Fibroblast of the aortic adventitia (primary cell): ENCODE measurements at places on chromosomes 2 and 18.

- peak; percentile 39 for DNase-seq
Measured at GRCh38 chr2:11330457-11331142, 13.8 kb downstream of the ROCK2 start.

GRCh38 chr2:127012868-127013267 is 94.1 kb downstream of the BIN1 start:
- DNase-seq: peak; percentile 29

DNA sequence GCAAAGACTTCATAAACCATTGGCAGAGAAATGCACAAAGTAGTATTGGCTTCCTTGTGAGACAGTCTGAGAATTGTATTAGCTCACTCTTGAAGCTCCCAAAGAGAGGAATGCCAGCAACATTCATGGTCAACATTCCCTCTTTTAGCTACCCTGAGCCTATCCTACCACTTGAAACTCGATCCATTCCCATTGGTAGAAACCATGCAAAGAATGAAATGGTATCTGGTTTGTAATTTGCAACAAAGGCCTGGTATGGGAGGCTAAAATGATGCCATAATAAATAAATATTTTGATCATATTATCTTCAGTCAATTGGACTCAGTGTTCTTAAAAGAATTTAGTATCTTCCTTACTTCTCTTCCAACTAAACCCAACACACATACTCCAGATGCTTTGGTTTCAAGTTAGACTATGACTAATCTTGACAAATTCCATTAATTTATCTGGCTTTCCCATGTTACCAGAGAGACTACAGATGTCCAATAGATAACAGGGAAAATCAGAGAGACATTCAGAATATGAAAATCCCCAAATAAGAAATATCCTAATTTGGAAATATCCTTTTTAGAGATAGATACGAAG is 102.9 kb downstream of the DHRS9 start:
- DNase-seq: no peak

DNA sequence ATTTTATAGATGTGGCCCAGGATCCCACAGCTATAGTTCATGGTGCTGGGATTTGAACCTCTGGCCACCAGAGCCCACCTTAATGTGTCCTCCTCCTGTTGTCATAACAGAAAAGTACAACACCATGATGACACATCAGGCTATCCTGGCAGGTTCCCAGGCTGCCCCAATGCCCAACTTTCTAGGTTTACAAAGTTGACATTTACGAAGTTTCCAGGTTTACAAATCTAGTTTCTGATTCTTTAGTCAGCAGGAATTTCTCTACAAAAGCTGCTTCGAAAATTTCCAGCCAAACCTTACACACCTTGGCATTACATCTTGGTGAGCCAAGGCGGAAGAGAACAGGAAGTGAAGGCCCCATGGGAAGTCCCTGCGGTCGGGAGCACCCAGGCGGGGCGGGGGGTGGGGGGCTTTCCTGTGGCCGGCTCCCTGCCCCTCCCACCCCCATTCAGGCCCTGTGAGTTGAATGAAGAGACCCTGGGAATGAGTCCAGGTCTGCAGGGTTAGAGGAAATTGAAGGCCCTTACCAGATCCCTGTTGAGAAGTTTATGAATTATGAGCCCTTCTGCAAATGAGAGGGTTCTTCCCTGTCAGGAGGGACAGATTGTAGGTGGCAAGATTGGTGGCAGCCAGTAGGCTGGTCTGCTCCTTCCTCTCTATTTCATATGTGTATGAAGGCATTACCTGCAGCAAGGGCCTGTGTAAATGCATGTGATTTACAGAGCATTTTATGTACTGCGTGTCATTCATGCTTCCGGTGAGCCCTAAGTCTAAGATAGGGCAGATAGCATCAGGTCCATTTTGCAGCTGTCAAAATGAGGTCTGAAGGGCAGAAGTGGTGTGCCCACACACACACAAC is 11.1 kb upstream of the IL1RN start:
- DNase-seq: peak; percentile 29

DNA sequence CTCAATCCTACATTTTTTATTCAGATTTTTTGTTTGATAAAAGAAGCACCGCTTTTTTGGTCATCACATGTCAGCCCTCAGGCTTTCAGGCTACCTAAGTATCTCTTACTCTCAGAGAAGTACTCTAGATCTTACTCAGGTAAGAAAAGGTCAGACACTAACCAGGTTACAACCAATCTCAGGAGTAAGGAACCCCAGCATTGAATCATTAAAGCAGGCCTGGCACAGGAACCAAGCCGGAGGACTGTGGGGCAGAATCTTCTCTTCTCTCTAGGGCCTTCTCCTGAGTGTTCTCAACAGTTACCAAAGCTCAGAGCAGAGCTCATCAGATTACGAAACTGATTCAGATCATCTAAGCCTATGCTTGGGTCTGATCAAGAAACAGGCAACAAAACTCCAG is 28.2 kb downstream of the RBMS1 start:
- no peak for DNase-seq

DNA sequence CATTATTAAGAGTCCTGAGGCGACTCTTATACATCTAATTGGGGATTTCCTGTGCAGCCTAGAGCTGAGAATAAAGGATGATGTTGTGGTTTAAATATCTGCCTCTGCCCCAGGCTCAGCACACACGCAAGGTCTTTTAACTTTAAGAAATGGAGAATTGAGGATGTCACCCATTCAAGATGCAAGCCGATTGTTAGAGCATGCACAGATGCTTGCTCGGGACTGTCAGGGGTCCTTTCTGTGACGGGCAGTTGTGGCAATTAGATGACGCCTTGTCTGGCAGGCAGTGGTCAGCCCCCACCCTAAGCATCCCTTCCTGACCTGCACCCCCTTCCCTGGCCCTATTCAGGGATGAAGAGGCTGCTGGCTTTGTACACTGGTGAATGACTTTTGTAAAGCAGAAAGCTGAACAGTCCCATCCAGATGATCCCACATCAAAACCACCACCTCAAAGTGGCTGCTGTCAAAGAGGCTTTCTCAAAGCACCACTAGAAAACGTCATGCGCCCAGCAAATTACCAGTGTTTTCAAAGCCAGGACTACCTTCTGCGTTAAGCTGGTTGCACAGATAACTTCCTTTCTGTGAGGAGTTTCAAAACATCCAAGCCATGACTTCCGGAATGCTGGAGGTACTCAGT is 23.7 kb downstream of the FAM178B start:
- no peak for DNase-seq

- peak; percentile 14 for DNase-seq
Measured at GRCh38 chr18:50507120-50507590, 52.7 kb upstream of the MAPK4 start.

GRCh38 chr2:196239622-196240587 is 68.5 kb upstream of the STK17B start:
- peak; percentile 77 for DNase-seq

GRCh38 chr2:224209555-224210285 is 170.6 kb upstream of the SERPINE2 start:
- DNase-seq: no peak

- peak; percentile 95 for DNase-seq
Measured at GRCh38 chr2:38190542-38191218, 114.7 kb upstream of the CYP1B1 start.

DNA sequence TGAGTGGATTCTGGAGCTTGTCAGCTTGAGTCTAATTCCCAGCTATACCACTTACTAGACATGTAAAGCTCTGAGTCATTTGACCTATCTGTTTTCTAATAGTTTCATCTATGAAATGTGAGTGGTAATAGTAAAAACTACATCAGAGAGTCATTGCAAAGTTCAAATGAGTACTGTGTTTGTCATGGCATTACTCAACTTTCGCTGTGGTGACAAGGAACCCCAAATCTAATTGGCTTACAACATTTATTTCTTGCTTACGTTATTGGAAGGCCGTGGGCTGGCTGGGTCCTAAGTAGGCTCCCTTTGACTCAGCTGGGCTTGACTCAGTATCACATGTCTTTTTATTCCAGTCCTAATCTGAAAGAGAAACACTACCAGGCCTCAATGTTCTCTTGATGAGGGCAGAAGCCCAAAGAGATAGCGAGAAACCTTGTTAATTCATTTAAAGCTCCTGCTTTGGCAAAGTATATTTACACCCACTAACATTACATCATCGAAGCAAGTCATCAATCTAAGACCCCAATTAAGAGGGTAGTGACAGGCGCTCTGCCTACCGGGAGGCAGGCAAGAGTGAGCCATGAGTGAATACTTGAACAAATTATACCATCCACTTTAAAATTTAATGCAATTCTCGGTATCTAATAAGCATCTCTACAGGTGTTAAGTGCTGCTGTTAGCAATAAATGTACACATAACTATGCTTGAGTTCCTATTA is 431.8 kb upstream of the SPHKAP start:
- peak; percentile 88 for DNase-seq

DNA sequence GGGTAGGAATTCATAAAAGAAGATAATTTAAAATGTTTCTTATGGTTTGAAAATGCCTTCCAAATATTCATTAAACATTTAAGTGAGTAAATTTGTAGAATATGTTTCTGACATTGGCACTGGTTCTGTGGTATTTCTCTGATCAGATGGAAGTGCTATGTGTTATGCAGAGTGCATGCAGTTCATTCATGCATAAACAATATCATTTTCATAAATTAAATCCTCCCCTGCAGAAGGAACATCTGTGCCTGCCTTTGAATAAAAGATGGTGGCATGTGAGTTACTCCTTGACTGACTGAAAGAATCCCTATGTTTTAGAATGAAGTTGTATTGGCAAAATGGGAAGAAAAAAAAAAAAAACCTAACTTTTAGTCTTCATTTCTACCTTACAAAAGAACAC is 5.9 kb downstream of the NEUROD1 start:
- DNase-seq: no peak

DNA sequence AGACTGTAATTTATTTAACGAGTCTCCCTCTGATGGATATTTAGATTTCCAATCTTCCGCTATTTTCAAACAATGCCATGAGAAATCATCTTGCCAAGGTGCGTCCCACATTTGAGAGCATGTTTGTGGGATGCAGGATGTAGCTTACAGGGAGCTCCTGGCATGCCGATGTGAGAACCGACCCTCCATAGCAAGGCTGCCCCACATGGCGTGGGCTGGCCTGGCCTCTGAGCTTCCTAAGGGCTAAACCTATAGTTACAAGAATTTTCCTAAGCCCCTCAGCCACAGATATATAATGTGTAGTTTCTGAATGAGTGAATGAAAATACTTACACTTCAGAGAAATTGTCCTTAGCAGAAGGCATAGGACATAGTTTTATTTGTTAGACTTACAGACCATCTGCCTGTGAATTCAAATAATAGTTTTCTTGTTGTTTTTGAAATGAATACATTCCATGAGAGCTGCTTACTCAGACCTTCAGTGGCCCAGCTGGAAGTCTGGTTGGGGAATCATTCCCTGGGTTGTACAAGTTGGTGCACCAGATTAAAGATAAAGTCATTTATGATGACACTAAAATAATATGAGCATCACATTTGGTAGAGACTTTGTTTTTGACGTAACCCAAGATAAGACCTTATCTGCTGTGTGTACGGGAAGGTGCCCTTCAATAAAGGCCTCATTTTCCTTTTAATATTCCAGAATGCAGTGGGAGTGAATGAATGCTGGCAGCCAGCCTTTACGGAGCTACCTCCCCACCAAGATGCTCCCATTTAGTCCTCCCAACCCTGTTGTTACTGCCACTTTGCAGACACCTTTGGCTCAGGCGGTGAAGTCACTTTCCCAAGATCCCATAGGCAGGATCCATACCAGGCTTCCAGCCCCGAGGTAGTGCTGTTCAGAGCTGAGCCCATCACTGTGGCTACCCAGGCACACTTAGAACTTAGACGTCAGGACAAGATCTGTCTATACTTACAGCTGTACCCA is 107.1 kb downstream of the GLI2 start:
- DNase-seq: no peak

DNA sequence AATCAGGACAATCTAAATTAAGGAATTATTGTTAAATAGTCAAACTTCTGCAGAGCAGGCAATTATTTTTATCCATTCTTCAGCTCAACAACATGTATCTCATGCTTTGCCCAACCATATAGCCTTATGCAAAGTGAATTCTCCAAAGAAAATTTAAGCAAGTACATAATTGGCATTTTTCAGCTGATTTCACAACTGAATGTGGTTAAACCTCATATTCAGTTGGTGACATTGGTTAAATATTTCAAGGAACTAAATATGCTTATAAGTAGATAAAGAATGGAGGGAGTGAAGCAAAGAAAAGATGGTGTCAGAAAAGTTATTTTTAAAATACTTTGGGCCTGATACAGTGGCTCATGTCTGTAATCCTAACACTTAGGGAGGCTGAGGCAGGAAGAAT is 816.2 kb downstream of the NRXN1 start:
- no peak for DNase-seq

DNA sequence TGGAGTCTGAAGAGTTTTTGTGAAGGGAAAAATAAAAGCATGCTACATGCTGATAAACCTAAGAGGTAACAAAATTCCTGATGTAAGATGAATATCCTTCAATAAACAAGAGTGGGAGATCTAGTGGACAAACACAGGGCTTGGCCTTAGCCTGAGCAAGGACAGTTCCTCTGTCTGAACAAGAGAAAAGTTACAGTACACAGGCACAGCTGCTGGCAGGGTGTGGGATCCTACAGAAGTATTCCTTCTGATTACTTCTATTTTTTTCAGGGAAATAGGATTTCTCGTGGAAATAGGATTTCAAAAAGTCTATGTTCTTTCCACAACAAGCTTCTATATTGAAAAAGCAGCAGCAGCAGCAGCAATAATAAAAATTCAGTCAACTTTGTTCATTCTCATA is 54.1 kb downstream of the NBAS start:
- no peak for DNase-seq

DNA sequence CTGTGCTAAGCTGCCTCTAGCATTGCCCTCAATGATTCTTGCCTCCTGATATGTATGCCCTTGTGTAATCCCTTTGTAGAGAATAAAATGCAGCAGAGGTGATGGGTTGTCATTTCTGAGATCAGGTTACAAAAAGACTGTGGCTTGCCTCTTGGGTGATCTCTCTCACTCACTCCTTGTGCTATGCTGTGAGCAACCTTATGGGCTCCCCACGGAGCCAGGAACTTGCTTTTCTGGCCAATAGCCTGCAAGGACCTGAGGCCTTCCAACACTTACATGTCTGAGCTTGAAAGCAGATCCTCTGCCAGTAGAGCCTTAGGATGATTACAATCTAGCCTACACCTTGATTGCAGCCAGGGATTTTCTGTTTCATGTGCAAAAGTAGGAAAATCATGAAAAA is 123.1 kb upstream of the XIRP2 start:
- no peak for DNase-seq

DNA sequence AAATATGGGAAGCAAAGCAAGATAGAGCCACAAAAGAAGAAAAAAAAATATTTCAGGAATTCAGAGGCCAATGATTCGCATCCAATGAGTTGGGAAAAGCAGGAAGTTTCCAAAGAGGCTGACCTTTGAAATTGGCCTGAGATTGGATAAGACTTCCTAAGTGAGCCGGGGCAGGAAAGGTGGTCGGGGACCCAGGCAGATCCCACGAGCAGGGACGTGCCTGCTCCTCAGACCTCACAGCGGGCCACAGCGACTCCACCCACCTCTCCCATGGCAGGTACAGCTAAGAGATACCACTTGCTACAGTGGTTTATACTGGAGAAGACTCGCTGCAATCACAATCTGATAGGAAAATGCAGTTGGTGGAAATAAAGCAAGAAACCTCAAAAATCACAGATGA is 102.8 kb upstream of the SALL3 start:
- DNase-seq: no peak

DNA sequence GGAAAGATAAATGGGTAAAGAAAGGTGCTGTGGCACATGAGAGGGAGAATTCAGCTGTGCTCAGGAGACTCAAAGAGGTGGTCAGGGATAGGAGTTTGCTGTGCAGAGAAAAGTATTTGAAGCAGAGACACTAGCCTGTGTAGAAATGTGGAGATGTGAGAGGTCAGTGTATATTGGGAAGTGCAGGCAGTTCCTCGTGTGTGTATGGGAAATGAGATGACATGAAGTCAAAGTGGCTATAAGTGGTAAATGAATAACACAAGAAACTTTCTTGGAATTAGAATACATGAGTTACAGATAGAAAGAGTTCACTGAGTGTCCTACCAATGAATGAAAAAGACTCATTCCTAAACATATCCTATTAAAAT is 11.6 kb downstream of the MAP3K20 start:
- DNase-seq: no peak
